HFFc6 (cell line): ENCODE measurements at places on chromosomes 6 and 20. TPM values are rescaled to one million over a fixed set of nuclear protein-coding genes. Genes with fewer than 3 reads are reported as not detected.

GRCh38 chr6:170452767-170453545 is 100.2 kb downstream of the PSMB1 start:
- DNase-seq, result no peak

- DNase-seq, result no peak
Observed at GRCh38 chr6:2433266-2433665, 187.9 kb upstream of the GMDS start.

DNA sequence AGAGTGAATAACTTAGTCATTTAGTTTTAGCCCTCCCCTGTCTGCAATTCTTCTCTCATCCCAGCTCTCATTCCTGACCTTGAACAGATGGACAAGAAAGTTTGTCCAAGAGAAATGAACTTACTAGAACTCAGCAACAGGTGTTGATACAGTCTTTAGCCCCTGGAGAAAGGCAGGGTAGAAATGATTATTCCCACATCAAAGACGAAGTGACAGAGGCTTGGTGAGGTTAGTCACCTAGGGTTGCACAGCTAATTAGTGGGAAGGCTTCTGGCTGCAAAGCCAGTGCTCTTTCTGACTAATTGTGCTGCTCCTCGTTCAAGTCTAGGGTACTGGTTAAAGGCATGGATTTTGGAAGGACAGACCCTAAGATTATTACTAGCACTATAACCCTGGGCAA is 4.5 kb downstream of the ZDHHC14 start:
- no peak for DNase-seq

The MRAP2 gene
- total RNA-seq, result not detected in 3 replicates
